ENCODE measurements at places on chromosomes 3 and 15.

DNA sequence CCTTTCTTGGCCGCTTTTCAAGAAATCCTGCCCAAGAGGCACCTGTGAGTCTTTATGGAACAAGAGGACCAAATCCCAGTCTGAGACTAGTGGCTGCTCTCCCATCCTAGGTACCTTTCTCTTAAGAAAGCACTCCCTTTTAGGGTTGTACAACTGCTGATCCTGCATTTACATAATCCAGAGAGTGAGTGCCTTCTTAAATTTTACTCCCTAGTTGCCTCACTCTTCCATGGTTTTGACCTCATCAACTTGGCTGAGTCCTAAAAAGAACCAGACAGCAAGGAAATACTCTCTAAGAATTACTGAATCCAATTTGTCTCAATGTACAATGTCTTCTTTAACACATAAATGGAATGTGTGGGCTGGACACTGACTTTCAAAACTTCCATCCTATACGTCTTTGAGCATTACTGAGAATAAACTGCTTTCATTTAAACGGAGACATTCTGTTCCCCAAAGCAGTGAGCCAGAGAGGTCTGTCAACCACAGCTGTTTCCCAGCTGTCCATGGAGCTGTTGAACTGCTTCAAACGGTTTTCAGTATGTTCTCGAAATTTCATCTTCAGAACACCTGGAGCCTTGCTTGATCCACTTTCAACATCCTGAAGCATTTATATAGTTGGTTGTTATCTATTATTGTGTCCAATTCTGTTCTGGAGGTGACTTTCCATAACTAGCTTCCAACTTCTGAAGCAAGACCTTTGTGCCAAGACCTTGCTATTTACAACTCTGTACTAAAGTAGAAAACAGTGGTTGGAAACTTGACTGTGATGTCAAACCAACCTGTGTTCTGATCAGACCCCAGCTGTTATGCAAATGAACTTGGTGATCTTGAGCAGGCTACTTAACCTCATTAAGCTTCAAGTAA lies 179.1 kb downstream of the SLC9A9 start:
- DNase-seq, result no peak

- no peak for DNase-seq
These were observed 18.0 kb downstream of the NIT2 start for GRCh38 chr3:100352296-100353231.

DNA sequence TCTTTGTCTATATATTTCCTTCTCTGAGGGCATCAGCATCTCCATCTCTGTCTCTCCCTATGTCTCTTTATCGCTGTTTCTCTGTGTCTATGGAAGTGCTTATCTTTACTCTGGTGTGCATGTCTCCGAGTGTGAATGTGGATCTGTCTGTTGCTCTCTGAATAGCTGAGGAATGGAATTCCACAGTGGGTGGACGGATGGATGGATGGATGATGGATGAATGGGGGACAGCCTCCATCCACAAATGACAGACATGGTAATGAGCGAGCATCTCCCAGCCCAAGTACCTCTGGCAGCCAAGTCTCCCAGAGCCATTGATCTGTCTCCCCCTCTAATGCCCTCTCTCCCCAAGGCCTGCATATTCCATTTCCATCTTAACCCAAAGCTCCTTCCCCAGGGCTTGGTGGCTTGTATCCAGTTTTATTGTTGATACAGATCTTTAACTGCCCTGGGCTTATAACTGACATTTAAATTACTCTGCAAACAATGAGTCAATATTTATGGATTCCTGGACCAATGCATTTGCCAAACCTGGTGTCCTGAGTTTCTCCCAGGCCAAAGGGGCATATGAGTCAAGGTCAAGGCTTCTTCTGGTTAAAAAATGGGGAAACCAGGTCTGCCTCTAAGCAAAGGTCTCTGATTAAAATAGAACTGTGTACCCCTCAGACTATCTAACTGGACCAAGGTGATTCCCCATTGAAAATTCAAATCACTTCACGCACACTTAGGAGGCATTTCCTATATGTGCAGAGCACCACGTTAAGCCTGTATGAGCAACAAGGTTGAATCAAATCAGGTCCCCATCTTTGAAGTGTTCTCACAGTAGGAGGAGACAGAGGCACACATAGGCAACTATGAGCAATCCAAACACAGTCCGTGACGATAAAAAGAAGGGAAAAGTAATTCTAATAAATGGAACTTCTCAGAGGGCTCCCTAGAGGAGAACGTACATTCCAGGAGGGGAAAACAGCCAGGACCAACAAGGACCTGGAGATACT lies 109.9 kb downstream of the TLE3 start:
- DNase-seq, result no peak

- DNase-seq, result no peak
These were observed 59.6 kb downstream of the COL6A6 start for GRCh38 chr3:130576375-130577266.

DNA sequence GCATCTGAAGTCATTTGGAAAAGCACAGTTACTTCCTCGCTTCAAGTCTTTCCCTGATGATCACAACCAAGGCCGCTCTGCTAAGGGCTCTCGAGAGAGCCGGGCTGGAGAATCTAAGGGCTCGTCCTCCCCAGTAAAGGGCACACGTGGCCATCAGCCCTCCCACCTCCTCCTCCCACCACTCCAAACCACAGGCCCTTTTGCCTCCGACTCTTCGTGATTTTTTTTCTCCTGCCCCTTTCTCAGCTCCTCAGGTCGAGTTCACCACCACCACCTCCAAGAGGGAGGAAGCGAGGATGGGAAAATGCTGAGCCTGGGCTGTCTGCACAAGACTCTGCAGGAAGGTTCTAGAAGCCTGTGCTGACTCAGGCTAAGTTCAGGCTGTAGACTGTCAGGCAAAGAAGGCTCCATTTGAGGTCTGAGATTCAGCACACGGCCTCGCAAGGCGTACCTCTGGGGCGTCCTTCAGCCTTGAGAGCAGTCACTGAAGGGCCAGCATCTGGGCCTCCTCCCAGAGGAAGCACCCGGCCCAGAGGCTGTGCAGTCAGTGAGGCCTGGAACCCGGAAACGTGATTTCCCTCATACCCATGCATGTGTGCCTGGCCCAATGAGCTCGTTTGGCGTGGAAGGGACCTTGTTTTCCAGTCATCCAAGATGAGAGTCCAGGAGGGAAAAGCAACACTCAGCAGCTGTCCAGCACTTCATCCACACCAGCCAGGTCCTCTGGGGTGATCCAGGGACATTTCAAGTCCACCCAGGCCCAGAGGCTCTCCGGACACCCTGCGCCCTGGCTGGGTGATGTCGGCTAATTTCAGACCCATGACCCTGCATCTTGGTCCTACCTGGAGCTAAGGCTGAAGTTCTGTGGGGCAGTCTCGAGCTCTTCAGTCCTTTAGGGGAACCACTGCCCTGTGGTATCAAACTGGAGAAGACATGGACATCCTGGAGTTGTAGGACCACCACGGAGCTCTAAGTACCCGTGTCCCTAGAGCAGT lies 196.8 kb downstream of the XXYLT1 start:
- no peak for DNase-seq

DNA sequence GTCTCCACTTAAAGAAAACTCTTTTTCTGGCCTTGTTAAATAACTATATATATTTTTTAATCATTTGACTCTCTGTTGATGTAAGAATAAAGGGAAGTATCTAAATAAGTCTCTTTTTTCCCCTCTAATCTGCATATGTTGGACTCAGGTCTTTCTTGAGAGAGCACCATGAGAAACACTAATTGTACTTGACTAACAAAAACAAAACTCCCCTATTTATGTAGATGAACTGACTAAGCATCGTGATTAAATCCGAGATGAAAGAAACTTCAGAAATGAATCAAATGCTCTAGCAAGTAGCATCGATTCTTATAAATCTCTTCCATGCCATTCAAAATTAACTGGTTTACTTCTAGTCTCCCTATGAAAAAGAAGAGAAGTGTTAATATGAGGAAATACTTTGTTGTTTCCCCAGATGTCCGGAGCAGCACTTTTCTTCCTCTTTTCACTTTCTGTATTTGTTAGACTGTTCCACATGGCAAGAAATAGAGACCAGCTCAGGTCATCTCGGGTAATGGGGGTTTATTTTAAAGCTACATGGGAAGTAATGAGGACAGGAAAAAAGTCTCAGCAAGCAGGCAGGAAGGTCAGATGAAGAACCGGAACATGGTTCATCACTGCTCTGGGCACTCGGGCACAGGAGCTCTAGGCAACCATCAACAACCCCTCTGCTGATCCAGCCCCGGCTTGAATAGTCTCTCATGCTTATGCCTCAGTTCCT lies 288.3 kb downstream of the CNTN6 start:
- DNase-seq, result no peak

- DNase-seq, result no peak
These were observed 1.2 kb downstream of the CLN6 start for GRCh38 chr15:68228143-68228970.

- no peak for DNase-seq
These were observed 334.7 kb upstream of the LRRFIP2 start for GRCh38 chr3:37509069-37509468.

DNA sequence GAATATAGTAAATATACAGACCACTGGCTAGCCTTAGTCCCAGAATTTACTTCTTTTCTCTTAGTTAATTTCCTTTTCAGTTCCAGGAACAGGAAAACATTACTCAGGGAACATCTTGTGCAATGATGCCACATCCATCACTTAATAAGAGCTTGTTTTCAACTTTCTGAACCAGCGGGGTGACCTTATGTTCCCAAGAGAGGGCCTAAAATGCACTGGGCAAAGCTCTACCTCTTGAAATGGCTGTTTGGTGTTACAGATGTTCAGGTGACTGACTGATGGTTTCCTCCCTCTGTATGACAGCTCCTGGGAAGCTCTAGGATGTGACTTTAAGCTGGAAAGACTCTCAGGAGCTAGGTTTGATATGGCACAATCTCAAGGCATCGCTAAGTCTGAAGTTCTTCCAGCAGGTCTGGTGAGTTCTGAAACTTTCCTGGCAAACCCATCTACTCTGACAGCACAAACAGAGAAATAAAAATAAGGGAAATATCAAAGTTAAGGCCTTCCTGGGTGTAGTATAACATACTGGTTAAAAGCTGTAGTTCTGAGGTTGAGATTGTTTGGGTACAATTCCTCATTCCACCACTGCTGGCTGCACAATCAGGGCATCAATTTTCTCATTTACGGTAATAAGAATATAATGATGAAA lies 98.6 kb downstream of the ZIC1 start:
- no peak for DNase-seq

GRCh38 chr15:101089579-101090427 lies 162.0 kb downstream of the CHSY1 start:
- DNase-seq, result no peak

- no peak for DNase-seq
These were observed 172.0 kb downstream of the MCTP2 start for GRCh38 chr15:94403331-94403730.
